ENCODE measurements at places on chromosomes 5 and 9.

DNA sequence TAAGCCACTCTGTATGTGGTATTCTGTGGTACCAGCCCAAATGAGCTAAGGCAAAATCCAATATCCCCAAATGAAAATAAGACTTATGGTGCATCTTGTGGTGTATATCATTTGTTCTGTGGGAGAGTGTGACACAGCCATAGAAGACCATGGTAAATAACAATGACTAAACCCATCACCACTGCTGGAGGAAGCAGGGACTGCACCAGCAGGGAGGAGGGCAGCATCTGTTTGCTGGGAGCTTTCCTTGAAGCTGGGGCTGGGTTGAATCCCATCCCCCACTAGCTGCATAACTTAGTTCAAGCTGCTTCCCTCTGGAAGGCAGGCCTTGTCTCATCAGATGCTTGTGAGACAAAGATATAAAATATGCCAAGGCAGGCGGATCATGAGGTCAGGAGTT lies 14.2 kb downstream of the GADD45G start:
- DNase-seq: no peak

- DNase-seq: no peak
Measured at GRCh38 chr5:93603793-93604643, 21.0 kb downstream of the NR2F1 start.

GRCh38 chr9:15304632-15305031 lies 2.4 kb downstream of the TTC39B start:
- DNase-seq: no peak

GRCh38 chr5:87769157-87769556 lies 356.4 kb upstream of the CCNH start:
- DNase-seq: no peak

- no peak for DNase-seq
Measured at GRCh38 chr9:89519366-89519805, 21.5 kb upstream of the SEMA4D start.

DNA sequence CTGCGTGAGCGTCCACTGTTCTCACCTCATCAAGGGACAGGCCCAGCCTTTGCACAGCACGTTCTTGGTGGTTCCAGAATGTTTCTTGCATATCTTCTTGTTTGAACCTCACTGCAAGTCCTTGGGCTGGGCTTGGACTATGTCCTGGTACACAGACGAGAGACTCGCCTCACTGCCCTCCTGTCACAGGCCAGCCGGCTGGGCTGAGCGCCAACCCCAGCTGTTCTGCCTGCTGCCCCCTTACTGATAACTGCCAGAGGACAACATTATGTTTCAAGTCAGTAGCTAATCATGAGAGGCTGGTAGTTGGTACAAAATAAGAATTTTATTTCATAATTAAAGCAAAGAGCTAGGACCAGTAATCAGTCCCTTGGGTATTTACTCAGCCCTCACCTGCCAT lies 52.8 kb upstream of the LRRTM2 start:
- DNase-seq: no peak

DNA sequence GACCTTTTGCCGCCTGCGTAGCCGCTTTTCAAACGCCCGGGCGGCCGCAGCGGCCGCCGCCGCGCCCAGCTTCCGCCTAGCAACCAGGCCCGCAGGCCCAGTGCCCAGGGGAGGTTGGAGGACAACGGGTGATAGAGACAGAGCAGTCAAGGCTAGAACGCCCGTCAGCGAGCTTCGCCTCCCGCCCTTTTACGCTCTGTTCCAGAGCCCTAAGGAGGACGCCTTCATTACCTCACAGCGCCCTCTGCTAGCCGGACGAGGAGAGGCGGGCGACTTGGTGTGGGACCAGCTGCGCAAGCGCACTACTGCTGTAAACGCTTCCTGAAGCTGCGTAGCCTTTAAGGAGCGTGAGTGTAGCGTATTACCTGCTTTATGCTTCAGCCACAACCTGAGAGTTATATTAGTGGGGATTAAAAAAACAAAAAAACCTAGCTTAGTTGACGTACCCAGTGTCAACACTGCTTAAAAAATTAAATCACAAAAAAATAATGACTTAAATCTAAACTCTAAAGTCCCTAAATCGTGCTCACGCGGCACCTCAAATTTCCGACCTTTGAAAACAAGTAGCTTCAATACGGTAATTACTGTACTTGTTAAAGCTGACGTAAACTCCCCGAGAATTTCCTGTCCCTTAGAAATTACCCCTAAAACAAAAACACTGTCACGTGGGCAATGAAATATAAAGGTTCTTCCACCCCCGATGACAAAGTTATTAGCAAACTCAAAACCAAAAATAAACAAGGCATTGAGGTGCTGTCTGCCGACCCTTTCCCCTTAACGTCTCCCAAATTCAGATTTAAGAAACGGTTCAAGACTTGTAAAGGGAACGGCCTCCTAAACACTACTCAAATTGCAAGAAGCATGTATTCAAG lies at the start of gene CEP120:
TSS of gene CEP120 (minus strand) at position 126 of the 872 bp plus-strand sequence. CDS start 405 bp downstream, outside the sequence.
- DNase-seq: peak; percentile 99

DNA sequence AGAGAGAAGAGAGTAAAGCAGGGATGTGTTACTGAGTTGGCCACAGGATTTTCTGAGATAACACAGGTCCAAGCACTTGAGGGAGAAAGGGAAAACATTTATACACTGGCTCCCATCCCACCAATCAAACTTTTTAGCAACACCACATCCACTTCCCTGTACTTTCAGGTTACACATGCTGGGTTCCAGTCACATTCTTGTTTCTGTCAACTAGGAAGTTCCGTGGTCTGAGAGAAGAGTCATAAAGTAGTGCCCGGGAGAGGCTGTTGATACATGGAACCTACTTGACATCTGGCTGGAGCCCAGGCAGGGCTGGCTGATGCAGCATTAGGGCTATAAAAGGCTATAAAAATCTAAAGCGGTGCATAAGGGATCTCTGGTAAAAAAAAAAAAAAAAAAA lies 473.9 kb upstream of the COX7C start:
- no peak for DNase-seq

- DNase-seq: no peak
Measured at GRCh38 chr9:132862533-132862932, 15.6 kb downstream of the AK8 start.

DNA sequence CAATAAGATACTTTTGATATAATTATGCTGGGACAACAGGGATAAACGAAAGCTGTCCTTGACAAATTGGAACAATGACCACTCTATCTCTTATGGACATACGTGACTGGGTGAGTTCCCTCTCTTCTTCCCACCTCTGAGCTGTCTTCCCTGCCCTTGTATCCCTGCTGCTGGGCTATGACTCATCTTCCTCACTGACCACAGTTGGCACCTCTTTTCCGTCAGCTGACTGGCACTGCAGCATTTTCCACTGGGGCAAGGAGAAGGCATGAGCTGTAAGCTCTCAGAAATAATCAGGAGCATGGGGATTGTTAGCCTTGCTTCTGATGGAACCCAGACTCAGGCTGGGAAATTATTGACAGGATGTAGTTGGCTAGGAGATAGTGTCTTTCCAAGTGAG lies 48.7 kb downstream of the PCSK1 start:
- no peak for DNase-seq

- DNase-seq: no peak
Measured at GRCh38 chr9:95018099-95018936, 291.8 kb downstream of the AOPEP start.

DNA sequence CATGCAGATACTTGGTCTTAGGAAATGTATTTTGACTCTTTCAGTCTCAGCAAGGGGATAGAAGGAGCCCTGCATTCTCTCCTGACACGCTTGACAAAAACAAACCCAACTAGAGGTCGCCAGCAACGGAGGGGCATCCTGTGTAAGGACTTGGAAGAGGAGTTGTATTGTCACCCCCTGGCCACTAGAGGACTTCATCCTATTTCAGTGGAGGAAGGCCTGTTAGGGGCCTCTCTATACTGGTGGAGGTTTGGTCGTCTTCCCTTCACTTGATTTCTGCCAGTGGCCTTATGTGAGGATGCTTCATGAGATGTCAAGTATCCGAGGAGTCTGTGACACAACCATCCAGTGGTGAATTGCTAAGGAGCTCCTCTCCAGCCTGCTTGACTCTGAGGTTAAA lies 122.8 kb upstream of the STC2 start:
- DNase-seq: peak; percentile 40

Data from Kasumi-1 (cell line).